ENCODE measurements at places on chromosomes 4 and X. TPM values are rescaled to one million over a fixed set of nuclear protein-coding genes. Genes with fewer than 3 reads are reported as not detected.

DNA sequence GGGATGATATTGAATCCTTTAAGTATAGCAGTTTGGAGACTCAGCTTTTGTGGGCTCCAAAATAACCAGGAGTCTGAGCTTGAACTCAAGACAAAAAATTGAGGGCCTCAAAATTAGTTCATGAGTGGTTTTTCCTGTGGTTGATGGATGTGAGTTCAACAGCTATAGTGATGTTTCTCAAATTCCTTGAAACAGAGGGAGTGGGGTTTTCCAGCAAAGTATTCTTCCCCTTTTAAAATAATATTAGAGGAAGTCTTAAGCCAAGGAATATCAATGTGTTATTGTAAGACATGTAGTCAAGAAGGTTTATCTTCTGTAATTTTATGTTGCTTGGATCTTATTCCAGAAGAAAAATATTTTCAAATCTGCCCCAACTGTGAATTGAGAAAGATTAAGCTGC is 10.6 kb downstream of the OTC start:
- H3K27ac ChIP-seq: no peak overlapping the region
- no peak for DNase-seq

GRCh38 chrX:109872021-109872732 is 130.7 kb upstream of the TMEM164 start:
- H3K36me3 ChIP-seq: no peaks in the 10 kb centered on the region
- peak; percentile 27 for DNase-seq
- H3K4me1 ChIP-seq: no peaks in the 10 kb centered on the region
- H3K27ac ChIP-seq: no peak overlapping the region
- no peak overlapping the region for H3K4me3 ChIP-seq

DNA sequence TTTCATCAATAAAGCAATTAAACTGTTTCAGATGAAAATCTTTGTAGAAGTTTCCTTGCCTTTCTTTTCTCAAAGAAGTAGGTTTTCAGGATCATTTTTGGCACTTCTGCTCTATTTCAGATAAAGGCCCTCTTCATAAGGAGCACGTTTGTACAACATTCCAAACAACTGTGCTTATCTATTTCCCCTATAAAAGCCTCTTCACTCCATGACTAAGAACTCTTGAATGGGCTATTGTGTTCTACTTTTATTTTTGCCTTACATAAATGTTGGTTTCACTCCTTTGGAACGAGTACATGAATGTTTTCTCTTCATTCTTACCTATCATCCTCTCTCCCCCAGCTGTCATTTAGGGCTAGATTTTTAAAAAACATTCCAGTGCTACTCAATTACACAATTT is 288.0 kb upstream of the PPP1R2C start:
- no peaks in the 10 kb centered on the region for H3K4me1 ChIP-seq
- DNase-seq: no peak
- no peak overlapping the region for H3K4me3 ChIP-seq

- H3K4me1 ChIP-seq: no peaks in the 10 kb centered on the region
- H3K27me3 ChIP-seq: no peaks in the 10 kb centered on the region
- H3K4me3 ChIP-seq: no peak overlapping the region
- no peak overlapping the region for H3K27ac ChIP-seq
Measured at GRCh38 chr4:31548021-31548420, 827.9 kb downstream of the PCDH7 start.

GRCh38 chr4:149214301-149214700 is 601.3 kb downstream of the IQCM start:
- no peaks in the 10 kb centered on the region for H3K36me3 ChIP-seq
- no peak for DNase-seq
- H3K4me1 ChIP-seq: no peaks in the 10 kb centered on the region
- H3K27me3 ChIP-seq: no peaks in the 10 kb centered on the region

- no peak overlapping the region for H3K4me3 ChIP-seq
- DNase-seq: no peak
- peaks cover 16% of the 10 kb centered on the region for H3K4me1 ChIP-seq
Measured at GRCh38 chrX:16187024-16187760, 19.9 kb downstream of the MAGEB17 start.

DNA sequence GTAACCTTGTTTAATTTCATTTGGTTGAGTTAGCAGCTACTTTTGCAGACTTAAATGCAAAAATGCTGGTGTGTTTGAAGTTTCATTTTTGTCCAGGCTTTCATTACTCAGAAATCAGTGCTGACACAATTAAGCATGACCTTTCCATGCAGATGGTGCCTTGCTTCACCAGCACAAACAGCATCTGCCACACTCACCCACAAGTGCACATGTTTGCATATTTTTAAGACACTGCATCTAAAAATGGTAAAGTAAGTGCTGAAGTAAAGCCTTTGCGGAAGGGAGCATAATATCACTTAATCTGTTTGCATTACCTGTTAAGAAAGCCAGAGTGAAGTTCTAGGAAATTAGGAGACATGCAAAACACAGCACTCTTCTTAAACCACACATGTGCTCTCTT is 7.3 kb upstream of the DAPP1 start:
- 0 out of 2 replicates have a peak, but pooled peaks cover 8% of the 10 kb centered on the region for H3K27me3 ChIP-seq
- H3K4me3 ChIP-seq: no peak overlapping the region
- no peaks in the 10 kb centered on the region for H3K4me1 ChIP-seq
- no peak for DNase-seq
- H3K27ac ChIP-seq: no peak overlapping the region
- H3K36me3 ChIP-seq: no peaks in the 10 kb centered on the region

- no peaks in the 10 kb centered on the region for H3K36me3 ChIP-seq
- H3K27ac ChIP-seq: no peak overlapping the region
- DNase-seq: no peak
Measured at GRCh38 chr4:125732632-125733031, 417.9 kb downstream of the FAT4 start.

- H3K36me3 ChIP-seq: no peaks in the 10 kb centered on the region
- peak; percentile 30 for DNase-seq
- peak overlapping the region; percentile 67 for H3K27ac ChIP-seq
- H3K27me3 ChIP-seq: no peaks in the 10 kb centered on the region
Measured at GRCh38 chr4:153232768-153233167, 28.5 kb downstream of the TRIM2 start.

- no peak overlapping the region for H3K4me3 ChIP-seq
- no peak for DNase-seq
- H3K36me3 ChIP-seq: no peaks in the 10 kb centered on the region
- H3K27ac ChIP-seq: no peak overlapping the region
- H3K4me1 ChIP-seq: no peaks in the 10 kb centered on the region
Measured at GRCh38 chr4:8898419-8898818, 26.8 kb upstream of the HMX1 start.

DNA sequence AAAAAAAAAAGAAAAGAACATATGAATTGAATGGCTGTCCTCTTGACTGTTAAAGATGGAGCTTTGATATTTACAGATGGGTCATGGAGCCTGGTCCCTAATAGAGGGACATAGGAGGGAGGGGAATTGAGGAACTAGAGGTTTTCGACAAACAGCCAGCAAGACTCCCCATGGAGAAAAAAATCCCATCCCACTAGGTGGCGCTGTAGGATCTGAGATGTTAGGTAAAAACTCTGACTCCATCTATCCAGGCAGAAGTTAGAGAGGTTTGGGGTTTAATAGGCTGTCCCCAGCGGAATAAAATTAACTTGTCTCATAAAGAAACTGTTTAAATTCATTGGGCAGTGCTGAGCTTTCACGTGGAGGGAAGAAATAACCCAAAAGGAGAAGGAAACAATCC is 45.9 kb downstream of the HMGB2 start:
- peak; percentile 53 for DNase-seq
- no peaks in the 10 kb centered on the region for H3K36me3 ChIP-seq
- H3K27me3 ChIP-seq: no peaks in the 10 kb centered on the region
- H3K4me1 ChIP-seq: no peaks in the 10 kb centered on the region

DNA sequence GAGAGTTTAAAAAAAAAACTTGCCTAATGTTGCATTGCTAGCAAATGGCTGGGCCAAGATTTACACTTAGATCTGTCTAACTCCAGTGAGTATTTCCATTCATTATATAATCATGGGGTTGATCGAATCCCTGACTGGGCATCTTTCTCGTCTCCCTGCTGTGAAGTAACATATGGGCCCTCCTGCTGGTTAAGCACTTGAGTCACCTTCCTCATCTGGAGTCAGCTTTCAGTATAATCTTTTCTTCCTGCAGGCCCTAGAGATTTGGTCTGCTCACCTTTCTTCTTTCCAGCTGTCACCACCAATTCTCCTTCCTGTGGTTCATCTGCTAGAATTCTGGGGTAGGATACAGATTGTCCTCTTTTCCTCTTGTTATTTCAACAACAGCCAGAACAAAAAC is 41.6 kb downstream of the TIGD2 start:
- H3K27me3 ChIP-seq: no peaks in the 10 kb centered on the region
- H3K27ac ChIP-seq: no peak overlapping the region
- H3K36me3 ChIP-seq: no peaks in the 10 kb centered on the region

DNA sequence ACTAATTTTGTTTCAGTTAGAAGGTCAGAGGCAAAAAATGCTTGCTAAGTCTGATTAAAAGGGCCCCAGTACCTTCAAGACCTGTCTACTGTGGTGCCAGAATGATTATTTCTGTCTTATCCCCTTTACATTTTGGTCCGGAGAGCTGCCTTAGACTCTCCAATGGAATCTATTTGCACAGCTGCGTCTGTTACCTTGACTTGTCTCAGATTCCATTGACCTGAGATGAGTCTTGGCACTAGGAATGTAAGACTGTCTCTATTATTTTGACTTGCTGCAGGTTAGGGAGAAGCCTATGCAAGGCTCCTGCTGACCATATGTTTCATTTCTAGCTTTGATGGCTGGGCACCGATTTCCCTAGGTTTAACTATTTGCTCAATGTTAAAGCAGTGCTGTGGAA is 457.6 kb downstream of the KCTD8 start:
- H3K4me1 ChIP-seq: no peaks in the 10 kb centered on the region
- no peak for DNase-seq
- H3K27ac ChIP-seq: no peak overlapping the region
- no peaks in the 10 kb centered on the region for H3K27me3 ChIP-seq
- H3K4me3 ChIP-seq: no peak overlapping the region

DNA sequence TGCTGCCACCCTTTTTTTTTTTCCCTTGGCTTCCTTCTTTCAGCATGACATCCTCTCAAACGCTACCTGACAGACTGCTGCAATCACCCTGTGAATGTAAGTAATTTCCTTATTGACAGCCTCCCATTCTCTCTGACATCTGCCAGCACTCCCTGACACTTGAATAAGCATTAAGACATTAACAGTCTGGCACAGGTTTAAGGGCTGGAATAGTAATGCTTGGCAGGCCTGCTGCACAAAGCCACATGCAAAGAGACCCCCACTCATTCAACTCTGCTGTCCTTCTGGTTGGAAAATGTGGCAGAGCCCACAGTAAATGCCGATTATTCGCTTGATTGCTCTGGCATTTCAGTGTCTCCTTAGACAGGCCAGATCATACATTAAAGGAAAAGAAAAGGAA is 28.1 kb upstream of the RASGEF1B start:
- no peak overlapping the region for H3K4me3 ChIP-seq
- H3K36me3 ChIP-seq: no peaks in the 10 kb centered on the region
- H3K27ac ChIP-seq: no peak overlapping the region
- H3K27me3 ChIP-seq: peaks cover 5% of the 10 kb centered on the region
- DNase-seq: no peak

DNA sequence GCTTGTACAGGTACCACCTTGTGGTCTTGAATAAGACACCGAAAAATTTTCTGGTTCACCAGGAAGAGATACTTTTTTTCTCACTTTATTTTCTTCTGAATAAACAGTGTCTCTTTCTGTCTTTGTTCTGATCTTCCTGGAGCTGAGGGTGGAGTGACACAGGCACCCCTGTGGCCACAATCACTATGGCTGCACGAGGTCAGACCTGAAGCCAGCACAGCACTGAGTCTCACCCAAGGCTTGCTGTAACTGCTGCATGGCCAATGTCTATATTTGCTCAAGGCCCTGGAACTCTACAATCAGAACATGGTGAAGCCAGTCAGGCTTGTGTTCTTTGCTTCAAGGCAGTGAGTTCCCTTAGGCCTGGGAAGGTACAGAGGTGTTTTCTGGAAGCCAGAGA is 87.2 kb downstream of the GPR174 start:
- H3K27me3 ChIP-seq: no peaks in the 10 kb centered on the region
- no peaks in the 10 kb centered on the region for H3K4me1 ChIP-seq
- DNase-seq: no peak

DNA sequence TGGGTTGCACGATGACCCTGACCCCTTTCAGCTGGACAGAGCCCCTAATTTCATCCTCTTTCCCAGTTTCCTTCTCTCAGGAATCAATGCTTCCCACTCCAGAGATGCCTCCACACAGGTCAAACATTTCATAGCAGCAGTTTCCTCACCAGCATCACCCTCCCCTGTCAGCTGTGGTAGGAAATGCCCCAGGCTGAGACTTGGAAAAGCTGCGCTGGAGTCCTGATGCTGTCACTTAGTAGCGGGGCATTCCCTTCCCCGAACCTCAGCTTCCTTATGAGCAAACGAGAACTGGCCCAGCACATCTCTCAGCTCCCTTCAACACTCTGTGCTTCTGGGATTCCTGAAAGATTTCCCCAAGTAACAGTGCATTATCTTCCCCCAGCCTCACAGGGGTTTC is 2.7 kb downstream of the GJB1 start:
- H3K27me3 ChIP-seq: no peaks in the 10 kb centered on the region
- H3K36me3 ChIP-seq: no peaks in the 10 kb centered on the region
- H3K4me1 ChIP-seq: no peaks in the 10 kb centered on the region
- no peak for DNase-seq
- no peak overlapping the region for H3K4me3 ChIP-seq
- no peak overlapping the region for H3K27ac ChIP-seq

- DNase-seq: no peak
- no peaks in the 10 kb centered on the region for H3K36me3 ChIP-seq
- peaks cover 4% of the 10 kb centered on the region for H3K4me1 ChIP-seq
Measured at GRCh38 chrX:107818900-107819521, 6.7 kb upstream of the MID2 start.

- no peaks in the 10 kb centered on the region for H3K27me3 ChIP-seq
- DNase-seq: no peak
- H3K27ac ChIP-seq: no peak overlapping the region
- H3K36me3 ChIP-seq: no peaks in the 10 kb centered on the region
- no peaks in the 10 kb centered on the region for H3K4me1 ChIP-seq
- H3K4me3 ChIP-seq: no peak overlapping the region
Measured at GRCh38 chrX:39360101-39360500, 558.8 kb downstream of the MID1IP1 start.

GRCh38 chrX:38796946-38797345 is 4.3 kb upstream of the MID1IP1 start:
- no peaks in the 10 kb centered on the region for H3K36me3 ChIP-seq
- H3K4me3 ChIP-seq: no peak overlapping the region
- H3K27me3 ChIP-seq: no peaks in the 10 kb centered on the region
- peaks cover 42% of the 10 kb centered on the region for H3K4me1 ChIP-seq

DNA sequence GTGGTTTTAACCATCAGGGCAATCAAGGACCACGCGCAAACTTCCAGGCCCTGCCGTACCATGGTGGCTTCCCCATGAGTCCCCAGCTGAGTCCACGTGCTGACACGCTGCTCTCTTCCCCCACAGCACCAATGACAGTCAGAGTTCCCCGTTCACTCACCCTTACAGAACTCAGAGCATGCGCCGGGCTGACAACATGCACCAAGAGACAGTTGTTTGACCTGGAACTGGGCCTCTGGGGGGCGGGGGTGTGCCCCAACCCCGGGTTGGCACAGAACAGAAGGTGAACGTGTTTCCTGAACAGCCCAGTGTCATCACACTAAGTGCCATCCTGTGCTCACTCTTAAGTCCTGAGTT is 29.4 kb downstream of the IRF2 start:
- no peak for DNase-seq
- peaks cover 14% of the 10 kb centered on the region for H3K4me1 ChIP-seq
- H3K27me3 ChIP-seq: no peaks in the 10 kb centered on the region
- H3K4me3 ChIP-seq: no peak overlapping the region

CT45A1 gene
- not detected for polyA plus RNA-seq

TMEM192 gene
- 7.8 TPM for polyA plus RNA-seq

PDE6B gene
- polyA plus RNA-seq: not detected

SMIM31 gene
- polyA plus RNA-seq: not detected

NXF3 gene
- polyA plus RNA-seq: 6.6 TPM

NEUROG2 gene
- polyA plus RNA-seq: not detected

TEX11 gene
- not detected for polyA plus RNA-seq

PNCK gene
- polyA plus RNA-seq: not detected

ARL9 gene
- 0.29 TPM for polyA plus RNA-seq

All from GM23248 (cell line).